ENCODE measurements at places on chromosomes 4 and X. TPM values are rescaled to one million over a fixed set of nuclear protein-coding genes. Genes with fewer than 3 reads are reported as not detected.

MEPE gene
- total RNA-seq, result not detected

EVC2 gene
- 12.0 TPM for total RNA-seq

APBB2 gene
- total RNA-seq, result 95.2 TPM

PASD1 gene
- not detected for total RNA-seq

ERVMER34-1 gene
- 2.3 TPM for total RNA-seq

HPGD gene
- 39.8 TPM for total RNA-seq

CTPS2 gene
- 30.0 TPM for total RNA-seq

BCORL1 gene
- 11.6 TPM for total RNA-seq

PALLD gene
- 180 TPM for total RNA-seq

XAGE1B gene
- not detected for total RNA-seq

CAPN6 gene
- 38.8 TPM for total RNA-seq

FAAH2 gene
- total RNA-seq, result 10.5 TPM

SLITRK2 gene
- total RNA-seq, result 0.64 TPM

GLRA3 gene
- total RNA-seq, result under 0.01 TPM

CPLX1 gene
- 2.6 TPM for total RNA-seq

SH3RF1 gene
- total RNA-seq, result 29.8 TPM

DSPP gene
- total RNA-seq, result not detected

NOCT gene
- total RNA-seq, result 8.6 TPM

GPR143 gene
- total RNA-seq, result 7.8 TPM

POU4F2 gene
- total RNA-seq, result not detected

GUCY1A1 gene
- total RNA-seq, result 80.2 TPM

SPANXA2 gene
- total RNA-seq, result not detected

LRRC66 gene
- 0.82 TPM for total RNA-seq

BANK1 gene
- total RNA-seq, result 1.9 TPM

MSX1 gene
- total RNA-seq, result 0.82 TPM

GK2 gene
- not detected for total RNA-seq

CD38 gene
- total RNA-seq, result 1.9 TPM

MAGEC3 gene
- total RNA-seq, result not detected

USP51 gene
- 7.6 TPM for total RNA-seq

CYTL1 gene
- 2.2 TPM for total RNA-seq

FGD1 gene
- 15.0 TPM for total RNA-seq

FRMD7 gene
- total RNA-seq, result 1.1 TPM

TMEM154 gene
- 3.3 TPM for total RNA-seq

TIMP1 gene
- 49.0 TPM for total RNA-seq

SPINK2 gene
- 0.35 TPM for total RNA-seq

MAGEC2 gene
- total RNA-seq, result not detected

HGFAC gene
- 1.3 TPM for total RNA-seq

ARHGAP6 gene
- 23.9 TPM for total RNA-seq

PAGE5 gene
- total RNA-seq, result not detected

GPR119 gene
- total RNA-seq, result not detected

FAM236A gene
- not detected for total RNA-seq

SPANXC gene
- not detected for total RNA-seq

TRIML2 gene
- not detected for total RNA-seq

F8 gene
- 13.7 TPM for total RNA-seq

MUC7 gene
- not detected for total RNA-seq

BEX4 gene
- total RNA-seq, result 45.0 TPM

SMPX gene
- 73.3 TPM for total RNA-seq

STS gene
- total RNA-seq, result 5.2 TPM

SLC34A2 gene
- 17.4 TPM for total RNA-seq

MXD4 gene
- total RNA-seq, result 49.5 TPM
